Fibroblast of the conjunctiva (primary cell): ENCODE measurements at places on chromosomes 11 and 22.

- DNase-seq: no peak
Measured at GRCh38 chr11:115087791-115088190, 409.5 kb downstream of the NXPE2 start.

GRCh38 chr22:37973271-37974170, 10.8 kb downstream of the SOX10 start:
- DNase-seq: no peak

DNA sequence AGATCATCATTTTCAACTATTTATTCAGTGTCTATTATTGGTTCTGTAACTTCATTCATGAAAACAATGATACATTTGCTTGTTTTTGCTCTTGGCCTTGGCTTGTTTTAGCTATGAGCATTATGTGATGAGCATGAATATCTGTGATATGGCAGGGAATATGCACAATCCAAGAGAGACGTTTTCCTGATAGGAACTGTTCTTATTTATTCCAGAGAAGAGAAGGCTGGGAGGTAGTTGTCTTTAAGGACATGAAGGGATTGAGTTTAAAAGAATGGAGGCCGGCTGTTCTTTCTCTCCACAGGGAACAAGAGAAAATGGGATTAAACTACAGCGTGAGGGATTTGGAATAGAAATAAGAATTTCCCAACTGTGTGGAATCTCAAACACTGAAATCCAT, 30.3 kb downstream of the BLID start:
- no peak for DNase-seq

DNA sequence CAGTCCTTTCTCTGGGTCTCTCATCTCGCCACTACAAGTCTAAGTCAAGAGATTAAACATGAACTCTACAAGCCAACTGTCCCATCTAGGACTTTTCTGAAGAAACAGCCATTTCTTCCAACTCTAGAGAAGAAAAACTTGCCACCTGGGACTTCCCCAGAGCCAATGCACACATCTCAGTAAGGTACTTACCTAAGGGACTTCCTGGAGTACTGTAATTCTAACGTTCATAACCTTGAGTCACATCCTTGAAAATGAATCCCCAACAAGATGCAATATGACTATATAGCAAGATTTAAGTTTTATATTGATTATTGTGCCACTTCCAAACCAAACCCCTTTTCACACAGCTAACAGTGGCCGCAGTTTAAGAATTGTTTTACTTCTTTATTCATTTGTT, 11.9 kb upstream of the ISX start:
- no peak for DNase-seq

GRCh38 chr22:19722982-19723231, 432 bp upstream of the GP1BB start:
- no peak for DNase-seq

- no peak for DNase-seq
Measured at GRCh38 chr22:50252082-50253045, 1.3 kb upstream of the HDAC10 start.

DNA sequence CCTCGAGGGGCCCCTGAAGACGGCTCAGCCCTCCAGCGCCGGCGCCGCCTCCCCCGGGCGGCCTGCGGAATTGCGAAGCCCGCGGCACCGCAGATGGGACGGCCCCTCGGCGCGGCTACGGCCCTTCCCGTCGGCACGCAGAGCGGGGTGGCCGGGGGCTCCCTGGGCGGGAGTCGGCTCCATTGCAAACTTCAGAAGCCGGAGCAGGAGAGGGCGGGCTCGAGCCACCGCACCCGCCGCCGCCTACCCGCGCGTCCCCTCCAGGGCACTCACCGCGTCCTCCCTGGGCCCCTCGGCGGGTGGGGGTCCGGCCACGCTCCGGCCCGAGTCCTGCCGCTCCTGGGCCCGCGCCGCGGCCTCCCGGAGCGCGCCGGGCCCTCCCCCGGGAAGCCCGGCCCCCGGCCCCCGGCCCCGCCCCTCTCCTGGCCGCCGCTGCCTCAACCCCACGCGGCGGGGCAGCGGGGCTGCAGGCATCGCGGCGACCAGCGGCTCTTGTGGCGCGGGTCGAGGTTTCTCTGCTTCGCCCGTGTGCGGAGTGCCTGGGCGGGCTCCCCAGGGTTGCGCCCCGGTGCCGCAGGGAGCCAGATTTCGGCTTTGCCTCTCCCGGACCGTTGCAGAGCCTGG, at the start of gene PACSIN3:
PACSIN3 (minus strand) TSS at position 359 of the 624 bp plus-strand sequence. CDS start 3,707 bp downstream, outside the sequence.
- DNase-seq: no peak

DNA sequence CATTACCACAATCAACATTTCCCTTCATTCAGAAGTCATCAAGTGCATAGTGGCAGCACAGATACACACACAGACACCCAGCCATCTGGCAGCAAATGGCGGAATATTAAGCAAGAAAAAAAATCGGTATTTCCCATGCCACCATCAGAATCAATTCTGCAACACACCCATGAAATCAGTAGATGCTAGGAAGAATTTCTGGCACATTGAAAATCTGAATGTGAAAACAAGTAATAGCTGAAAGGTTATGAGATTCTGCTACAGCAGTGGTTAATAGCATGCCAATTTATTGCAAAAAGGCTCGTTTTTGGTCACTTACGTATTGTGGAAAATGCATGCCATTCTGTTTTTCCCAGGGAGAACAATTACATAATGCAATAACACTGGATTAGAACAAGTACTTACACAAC, 91.1 kb downstream of the PICALM start:
- DNase-seq: no peak

- DNase-seq: no peak
Measured at GRCh38 chr11:69926376-69927050, 107.3 kb upstream of the FGF3 start.

DNA sequence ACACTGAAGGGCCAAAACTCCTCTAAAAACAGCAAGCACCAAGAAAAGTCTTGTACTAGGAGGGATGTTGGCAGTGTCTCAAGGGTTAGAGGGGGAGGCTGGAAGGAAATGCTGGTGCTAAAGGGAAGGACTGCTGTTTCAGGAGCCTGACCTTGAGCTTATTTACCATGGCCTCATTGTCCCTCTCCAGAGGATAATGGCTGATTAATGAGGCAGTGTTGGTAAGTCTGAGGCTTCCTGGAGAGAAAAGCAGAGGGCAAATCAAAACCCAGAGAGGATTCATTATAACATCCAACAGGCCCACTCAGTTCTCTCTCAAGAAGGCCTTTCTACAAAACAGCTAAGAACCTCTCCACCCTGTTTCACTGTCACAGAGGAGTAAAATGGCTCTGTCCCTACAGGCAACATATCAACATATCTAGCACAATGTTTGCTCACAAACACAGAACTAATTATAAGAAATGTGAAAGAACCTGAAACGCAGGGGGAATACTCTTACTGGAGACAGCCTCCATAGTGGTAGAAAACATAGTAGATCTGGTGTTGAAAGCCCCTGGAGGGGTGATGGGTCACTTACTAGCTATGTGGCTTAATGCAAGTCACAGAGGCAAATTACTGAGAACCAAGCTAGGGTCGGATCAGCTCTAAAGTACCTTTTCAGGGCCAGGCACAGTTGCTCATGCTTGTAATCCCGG, 31.4 kb downstream of the NUMA1 start:
- no peak for DNase-seq

DNA sequence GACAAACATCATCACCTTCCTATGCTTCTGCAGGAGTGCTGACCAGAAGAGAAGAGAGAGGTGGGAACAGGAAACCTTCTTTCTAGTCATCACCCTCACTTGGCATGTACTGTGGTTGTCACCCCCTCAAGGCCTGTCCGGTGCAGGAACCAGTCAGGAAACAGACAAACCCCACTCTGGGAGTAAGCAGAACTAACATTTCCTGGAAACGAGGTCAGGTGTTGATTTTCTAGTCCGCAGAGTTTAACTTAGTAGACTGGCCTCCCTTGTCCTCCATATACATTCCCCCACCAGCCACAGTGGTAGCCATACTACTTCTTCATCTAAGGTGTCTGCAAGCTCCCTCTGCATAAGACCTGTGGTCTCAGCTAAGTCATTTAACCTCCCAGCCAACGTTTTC, 80.7 kb upstream of the NCAM1 start:
- DNase-seq: no peak
